Suppressor macrophage (primary cell): ENCODE measurements at places on chromosomes 12 and 14.
A peak's percentile ranks its signal among the peaks of the same experiment; 100 is the strongest.

DNA sequence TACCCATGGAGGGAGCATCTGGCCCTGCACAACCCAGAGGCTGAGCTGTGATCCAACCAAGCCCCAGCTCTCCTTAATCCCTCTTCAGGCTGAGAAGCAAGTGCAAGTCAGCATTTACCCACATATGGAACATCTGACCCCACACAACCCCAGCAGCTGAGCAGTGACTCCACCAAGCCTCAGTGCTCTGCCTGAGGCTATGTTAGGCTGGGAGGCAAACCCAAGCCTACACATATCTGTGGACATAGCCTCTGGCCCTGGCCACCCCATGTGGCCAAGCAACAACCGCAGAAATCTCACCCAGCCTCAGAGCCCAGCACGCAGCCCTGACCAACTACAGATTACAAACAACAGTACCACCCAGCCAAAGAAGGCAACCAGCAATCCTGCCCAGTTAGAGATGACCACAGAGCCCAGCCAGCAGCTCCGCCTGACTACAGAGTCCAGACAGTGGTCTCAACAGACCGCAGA lies 142.8 kb downstream of the NUAK1 start:
- no peak for DNase-seq

DNA sequence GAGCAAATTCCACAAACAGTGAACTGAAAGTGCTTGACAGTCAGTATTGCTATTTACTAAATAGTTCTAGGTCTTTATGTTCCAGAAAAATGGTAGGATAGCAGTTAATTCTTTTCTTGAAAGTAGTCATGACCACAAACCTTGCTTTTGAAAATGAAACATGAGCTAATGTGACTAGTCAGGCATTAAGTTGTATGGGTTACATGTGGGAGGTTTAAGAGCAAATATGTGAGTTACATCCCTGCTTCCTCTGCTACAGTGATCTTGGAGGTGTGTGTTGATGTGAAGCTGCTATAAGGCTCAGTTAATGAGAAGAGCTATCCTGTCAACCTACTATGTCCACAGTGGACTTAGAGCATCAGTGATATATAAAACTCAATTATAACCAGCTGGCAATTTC lies 741.6 kb downstream of the FSCB start:
- DNase-seq, result no peak

- DNase-seq, result no peak
Observed at GRCh38 chr12:95147866-95148265, 69.4 kb downstream of the FGD6 start.

DNA sequence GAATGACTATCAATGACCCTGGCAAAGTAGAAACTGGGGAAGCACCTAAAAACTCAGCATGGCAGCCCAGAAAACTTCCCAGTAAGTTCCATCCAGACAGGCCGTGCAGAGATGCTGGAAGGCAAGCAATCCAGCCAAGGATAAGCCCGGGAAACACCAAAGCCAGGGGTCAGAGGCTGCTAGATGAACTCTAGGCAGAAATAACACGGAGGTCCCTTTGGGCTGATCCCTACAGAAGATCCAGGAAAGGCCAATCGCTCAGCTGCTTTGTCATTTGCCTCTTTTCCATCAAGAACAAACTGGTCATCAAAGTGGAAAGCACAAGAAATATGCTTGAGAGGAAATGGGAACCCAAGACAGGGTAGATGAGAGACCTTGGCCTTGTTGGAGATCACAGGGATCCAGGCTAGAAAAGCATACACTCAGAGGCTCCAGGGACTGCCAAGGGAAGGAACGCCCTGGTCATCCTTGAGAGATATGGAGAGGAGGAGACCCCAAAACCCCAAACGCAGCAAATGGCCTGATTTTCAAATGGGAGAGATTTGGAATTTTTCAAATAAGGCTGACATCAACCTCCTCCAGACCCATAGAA lies 6.5 kb downstream of the KRT79 start:
- DNase-seq, result no peak

GRCh38 chr12:84913129-84913515 lies 523 bp upstream of the SLC6A15 start:
- DNase-seq, result no peak

- peak; percentile 65 for DNase-seq
Observed at GRCh38 chr12:56521590-56522371, at the start of gene RBMS2. Gene RBMS2, plus strand, starts transcription at chr12:56521820. Its CDS starts 204 bp downstream, at chr12:56522024.

DNA sequence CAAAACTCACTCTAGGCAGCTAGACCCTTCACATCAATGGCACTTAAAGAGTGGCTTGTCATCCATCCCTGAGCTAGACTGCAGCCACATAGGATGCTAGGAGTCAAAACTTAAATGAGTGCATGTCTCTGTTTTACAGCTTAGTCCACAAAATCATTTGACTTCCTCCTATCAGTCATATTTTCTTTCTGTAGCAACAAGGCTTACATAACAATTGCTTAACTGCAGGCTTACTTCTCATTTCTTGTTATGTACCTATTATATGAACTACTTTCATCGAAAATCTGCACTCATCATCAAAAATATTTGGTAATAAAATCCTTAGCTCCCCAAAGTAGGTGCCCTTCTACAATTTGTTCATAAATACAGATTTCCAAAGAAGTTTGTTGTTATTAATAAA lies 30.1 kb downstream of the CLEC1A start:
- DNase-seq, result peak; percentile 93

DNA sequence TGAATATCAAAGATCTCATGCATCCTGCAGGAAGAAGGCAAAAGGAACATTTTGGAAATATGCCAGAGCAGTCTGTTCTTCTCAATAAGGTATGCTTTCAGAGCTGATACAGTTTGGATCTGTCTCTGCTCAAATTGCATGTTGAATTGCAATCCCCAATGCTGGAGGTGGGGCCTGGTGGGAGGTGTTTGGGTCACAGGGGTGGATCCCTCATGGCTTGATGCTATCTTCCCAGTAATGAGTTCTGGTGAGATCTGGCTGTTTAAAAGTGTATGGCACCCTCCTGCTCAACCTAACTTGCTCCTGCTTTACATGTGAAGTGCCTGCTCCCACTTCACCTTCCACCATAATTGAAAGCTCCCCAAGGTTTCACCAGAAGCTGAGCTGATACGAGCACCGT lies 76.6 kb downstream of the RIN3 start:
- DNase-seq, result no peak

DNA sequence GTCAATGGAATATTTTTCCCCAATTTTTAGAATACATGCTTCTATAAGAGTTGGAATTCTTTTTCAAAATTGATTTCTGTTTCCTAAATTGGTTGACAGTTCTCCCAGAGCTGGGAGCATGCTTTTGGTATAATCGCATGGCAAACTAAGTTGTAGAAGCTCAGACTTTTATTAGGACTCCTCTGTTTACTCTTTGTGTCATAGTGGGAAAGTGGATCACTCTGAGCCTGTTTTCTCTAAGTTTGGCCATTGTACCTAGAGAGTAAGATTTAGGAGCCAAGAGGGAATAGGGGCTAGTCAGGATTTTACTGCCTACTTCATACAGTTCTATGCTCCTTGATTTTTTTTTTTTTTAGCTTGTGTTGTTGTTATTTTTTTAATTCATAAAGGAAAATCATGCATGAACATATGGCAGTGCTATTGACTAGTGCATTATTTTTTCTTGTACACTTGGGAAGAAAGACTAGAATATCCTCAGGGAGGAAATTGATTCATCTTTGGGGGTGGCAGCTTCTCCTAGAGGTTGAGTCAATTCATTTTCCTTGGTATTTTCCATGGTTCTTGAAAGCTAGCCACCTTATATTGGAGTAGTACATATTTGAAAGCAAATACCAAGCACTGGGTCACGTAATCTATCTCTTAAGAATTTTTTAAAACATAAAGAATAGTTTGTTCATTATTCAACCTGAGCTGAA lies 77.7 kb upstream of the TRAF3 start:
- no peak for DNase-seq

DNA sequence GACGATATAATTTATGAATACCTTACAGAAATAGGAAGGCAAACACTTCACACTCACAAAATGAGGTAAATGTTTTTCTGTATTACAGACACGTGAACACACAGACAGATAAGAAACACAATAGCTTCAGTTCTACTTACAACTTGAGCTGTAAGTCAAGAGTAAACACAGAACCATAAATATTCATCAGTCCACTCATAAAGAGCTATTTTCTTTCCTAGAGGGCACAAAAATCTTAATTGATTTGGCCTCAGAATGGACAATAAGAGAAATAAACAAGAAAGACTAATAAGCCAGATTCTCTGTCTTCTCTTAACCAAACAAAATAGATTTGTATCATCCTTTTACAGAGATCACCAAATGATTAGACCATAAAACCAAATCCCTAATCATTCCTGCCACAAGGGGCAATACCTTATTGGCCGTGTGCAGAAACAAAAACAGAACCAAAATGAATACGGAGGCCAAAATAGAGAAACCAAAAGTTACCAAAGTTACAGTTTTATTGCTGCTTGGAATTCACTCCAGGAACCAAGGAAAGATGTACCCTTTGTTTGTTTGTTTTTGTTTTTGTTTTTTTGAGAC lies 38.1 kb upstream of the GARIN2 start:
- DNase-seq, result no peak

- peak; percentile 6 for DNase-seq
Observed at GRCh38 chr12:31574803-31575575, 15.9 kb downstream of the DENND5B start.

GRCh38 chr12:132477017-132477702 lies 12.8 kb upstream of the FBRSL1 start:
- no peak for DNase-seq

GRCh38 chr12:123131291-123131832 lies 19.5 kb downstream of the PITPNM2 start:
- DNase-seq, result no peak

GRCh38 chr12:109273354-109273753 lies 35.7 kb downstream of the FOXN4 start:
- no peak for DNase-seq

DNA sequence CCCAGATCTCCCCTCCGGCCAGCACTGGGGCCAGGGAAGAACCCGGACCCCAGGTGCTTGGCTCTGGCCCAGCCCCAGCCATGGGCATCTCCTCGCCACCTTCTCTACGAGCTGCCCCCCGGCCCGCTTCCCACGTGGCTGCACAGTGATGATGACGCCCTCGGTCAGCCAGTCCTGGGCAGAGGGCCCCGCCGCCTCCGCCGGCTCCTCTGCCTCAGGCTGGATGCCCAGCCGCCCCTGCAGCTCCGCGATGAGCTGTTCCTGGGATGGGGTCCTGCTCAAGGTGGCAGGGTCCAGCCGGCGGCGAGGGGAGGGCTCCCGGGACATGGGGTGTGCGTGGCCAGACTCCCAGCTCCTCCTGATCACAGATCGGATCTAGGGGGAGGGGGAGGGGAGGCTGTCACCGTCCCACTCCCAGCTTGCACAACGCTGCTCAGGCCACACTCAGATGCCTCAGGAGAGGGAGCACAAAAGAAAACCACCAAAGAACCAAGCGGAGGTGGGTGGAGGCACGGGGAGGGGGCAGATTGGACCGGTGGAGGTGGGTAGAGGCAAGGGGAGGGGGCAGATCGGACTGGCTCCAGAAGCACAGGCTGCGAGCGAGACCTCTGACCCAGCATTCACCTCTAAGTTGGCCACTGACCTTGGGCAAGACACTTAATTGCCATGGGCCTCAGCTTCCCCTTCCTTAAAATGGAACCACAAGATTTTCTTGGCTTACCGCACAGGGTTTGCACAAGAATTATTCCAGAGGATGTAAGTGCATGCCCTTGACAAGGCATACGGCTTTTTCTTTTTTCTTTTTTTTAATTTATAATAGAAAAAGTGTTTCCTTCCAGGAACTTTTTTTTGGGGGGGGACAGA lies 16.1 kb upstream of the RPLP0 start:
- peak; percentile 54 for DNase-seq

DNA sequence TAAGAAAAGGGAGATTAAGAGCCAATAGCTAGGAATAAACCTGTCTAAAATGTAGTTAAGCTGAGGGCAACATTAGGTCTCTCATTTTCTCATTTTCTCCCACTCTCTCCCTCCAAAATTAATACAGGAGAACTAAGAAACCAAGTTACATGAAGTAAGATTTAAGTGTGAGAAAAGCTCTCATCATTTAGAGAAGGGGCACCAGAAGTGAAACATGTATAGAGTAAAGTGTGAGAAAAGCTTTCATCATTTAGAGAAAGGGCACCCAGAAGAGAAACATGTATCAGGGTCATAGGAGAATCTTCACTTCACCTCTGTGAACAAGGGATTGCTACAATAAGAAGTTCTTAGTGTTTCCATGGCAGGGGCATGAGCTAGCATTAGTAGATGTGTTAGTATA lies 132.4 kb upstream of the CNTN1 start:
- DNase-seq, result no peak

DNA sequence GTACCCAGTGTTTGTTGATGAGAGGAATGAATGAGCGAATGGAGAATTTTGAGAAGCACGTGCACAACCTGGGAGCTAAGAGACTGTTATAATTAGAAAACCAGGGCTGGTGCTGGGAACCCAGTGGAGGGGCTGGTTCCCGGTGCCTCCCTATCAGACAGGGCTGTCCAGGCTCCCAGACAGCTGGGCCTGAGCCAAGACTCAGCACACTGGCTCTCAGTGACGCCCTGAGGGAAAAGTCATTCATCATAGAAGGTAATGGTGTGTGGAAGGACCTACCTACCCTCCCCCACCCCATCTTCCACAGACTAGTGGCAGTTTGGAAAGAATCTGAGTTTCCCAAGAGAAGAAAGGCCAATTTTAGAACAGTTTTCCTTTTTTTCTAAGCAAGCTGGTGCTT lies 34.7 kb downstream of the KCNA5 start:
- DNase-seq, result no peak

GRCh38 chr14:21382095-21382494 lies 1.7 kb downstream of the SUPT16H start:
- DNase-seq, result no peak

- DNase-seq, result no peak
Observed at GRCh38 chr14:94139006-94139405, 9.6 kb upstream of the IFI27L2 start.

DNA sequence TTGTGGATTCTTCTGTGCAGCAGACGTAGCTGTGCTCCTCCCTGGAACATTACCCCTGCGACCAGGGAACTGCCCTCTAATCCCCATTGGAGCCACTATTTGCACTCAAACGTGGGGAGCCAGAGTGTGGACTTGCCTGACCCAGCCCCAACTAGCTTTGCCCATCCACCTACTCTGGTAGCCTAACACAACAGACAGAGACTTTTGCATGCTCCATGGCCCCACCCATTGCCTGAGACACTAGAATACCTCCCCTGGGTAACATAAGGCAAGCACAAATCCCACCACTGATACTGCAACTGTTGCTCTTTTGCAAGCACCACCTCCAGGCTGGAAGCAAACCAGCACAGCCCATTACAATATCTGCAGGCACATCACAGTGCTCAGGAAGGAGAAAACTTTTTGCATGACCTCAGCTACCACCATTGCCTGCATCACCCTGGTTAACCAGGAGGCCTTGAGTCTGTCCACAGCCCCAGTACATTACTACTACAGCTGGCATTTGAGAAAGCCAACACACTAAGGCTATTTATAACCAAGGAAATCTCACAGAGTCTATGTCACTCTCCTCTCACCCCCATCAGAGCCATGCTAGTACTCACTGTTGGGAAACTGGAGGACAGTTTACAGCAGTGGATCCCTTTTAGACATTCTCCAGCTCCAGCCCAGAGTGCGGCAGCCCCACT lies 15.0 kb downstream of the CEP128 start:
- no peak for DNase-seq
